Neural crest cell (in vitro differentiated cells): ENCODE measurements at places on chromosomes 12 and 14.

- peak; percentile 50 for DNase-seq
These were observed 14.5 kb downstream of the OAS2 start for GRCh38 chr12:112992541-112993398.

GRCh38 chr14:68563251-68564131, 229.4 kb downstream of the ZFP36L1 start:
- DNase-seq, result no peak

- DNase-seq, result peak; percentile 41
These were observed 54.9 kb downstream of the EID3 start for GRCh38 chr12:104358353-104359003.

GRCh38 chr12:130422676-130423075, 85.0 kb downstream of the PIWIL1 start:
- no peak for DNase-seq

- peak; percentile 18 for DNase-seq
These were observed 764 bp downstream of the DYNLL1 start for GRCh38 chr12:120496413-120497340.
